Left renal cortex interstitium (tissue), 4 donors: ENCODE measurements at places on chromosomes 7 and 10. TPM values are rescaled to one million over a fixed set of nuclear protein-coding genes. Genes with fewer than 3 reads are reported as not detected.

GRCh38 chr10:60098677-60099601, 192.6 kb upstream of the CCDC6 start:
- no peak for DNase-seq

DNA sequence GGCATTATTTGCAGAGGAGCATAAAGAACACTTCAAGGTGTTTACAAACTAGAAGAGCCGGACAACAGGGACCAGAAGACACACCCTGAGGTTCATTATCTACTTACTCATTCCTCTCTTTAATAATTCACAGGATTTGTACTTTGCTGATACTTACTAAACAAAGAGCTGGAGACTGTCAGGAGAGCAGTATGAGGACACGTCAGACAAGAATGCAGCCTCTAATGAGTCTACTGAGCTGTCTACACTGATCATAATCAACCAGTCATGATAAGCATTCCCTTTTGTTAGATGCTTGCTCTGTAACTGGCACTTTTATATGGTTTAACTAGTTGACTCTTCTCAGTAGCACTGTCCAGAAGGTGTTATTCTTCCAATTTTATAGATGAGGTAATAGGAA, 243.3 kb upstream of the CDC14C start:
- DNase-seq, result no peak

DNA sequence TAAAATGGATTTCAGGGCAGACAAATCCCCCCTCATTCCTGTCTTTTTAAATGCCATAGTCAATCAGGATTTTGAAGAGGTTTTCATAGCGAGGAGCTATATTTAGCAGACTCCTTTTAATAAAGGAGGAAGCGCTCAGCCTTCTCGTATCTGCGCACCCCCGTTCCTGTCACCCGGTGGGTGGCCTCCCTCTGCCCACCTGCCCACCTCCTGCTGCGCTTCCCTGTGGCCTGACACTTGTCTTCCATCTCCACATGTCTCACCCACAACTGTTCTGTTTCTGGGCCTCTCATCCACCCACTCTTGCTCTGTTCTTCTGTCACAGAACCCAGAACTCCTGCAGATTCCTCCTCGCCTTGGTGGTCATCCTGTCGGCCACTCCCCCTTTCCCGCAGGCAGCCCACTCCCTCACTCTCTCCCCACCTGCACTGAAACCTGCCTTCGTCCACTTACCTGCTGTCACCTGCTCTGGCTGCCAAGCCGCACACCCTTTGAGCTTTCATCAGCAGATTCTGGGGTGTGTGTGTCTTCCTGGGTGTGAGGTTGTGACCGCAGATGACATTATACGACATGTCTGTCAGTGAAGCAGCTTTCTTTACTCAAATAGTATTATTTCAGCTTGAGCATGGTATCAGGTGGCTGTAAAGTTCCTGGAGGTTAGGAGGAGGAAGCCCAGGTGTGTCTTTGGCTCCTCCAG, 163.5 kb upstream of the AGK start:
- no peak for DNase-seq

GRCh38 chr7:8434290-8435002, 1.0 kb downstream of the NXPH1 start:
- DNase-seq, result no peak

- no peak for DNase-seq
Observed at GRCh38 chr7:2979201-2979631, 64.5 kb downstream of the CARD11 start.

DNA sequence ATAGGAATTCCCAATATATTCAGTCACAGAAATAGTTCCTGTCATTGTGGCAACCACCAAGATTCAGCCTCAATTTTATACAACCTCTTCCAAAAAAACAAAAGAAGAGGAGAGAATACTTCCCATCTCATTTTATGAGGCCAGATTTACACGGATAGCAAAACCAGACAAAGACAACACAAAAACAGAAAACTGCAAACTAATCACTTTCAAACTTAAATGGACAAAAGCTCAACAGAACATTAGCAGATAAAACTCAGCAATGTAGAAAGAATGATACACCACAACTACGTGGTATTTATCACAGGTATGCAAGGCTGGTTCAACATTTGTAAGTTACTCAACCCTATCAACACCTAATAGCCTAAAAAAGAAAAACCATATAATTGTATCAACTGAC, 22.0 kb downstream of the PEX1 start:
- DNase-seq, result no peak

GRCh38 chr7:90857603-90858002, 261.5 kb downstream of the CDK14 start:
- DNase-seq, result no peak

Gene FGL2
- polyA plus RNA-seq, result 46.2 TPM

Gene CYP2C19
- not detected for polyA plus RNA-seq
